ENCODE measurements at places on chromosomes 5 and 9. TPM values are rescaled to one million over a fixed set of nuclear protein-coding genes. Genes with fewer than 3 reads are reported as not detected.

- DNase-seq = no peak
Observed at GRCh38 chr9:2209400-2209799, 194.3 kb downstream of the SMARCA2 start.

- no peak for DNase-seq
Observed at GRCh38 chr5:42887097-42887496, 75.4 kb upstream of the SELENOP start.

GGTA1 gene
- not detected for total RNA-seq

C9orf50 gene
- total RNA-seq = not detected

CORO2A gene
- total RNA-seq = 9.9 TPM
